Ascending aorta (tissue), 2 donors: ENCODE measurements at places on chromosomes 16 and 17. TPM values are rescaled to one million over a fixed set of nuclear protein-coding genes. Genes with fewer than 3 reads are reported as not detected.

DNA sequence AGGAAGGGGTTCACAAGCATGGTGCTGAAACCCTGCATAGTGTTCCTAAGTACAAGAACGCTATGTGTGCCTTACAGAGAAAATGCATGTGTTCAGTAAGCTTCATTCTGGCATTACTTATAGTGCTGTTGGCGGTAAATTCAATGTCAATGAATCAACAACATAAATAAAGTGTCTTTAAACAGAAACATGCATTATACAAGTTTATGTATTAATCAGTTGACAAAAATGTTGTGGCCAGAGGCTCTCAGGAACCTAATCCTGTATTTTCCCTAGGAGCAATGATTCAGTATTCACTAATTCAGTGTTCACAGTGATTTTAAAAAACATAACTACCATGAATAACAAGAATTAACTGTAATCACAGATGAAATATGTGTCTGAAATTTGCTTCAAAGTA is 47.1 kb upstream of the MYOCD start:
- DNase-seq, result no peak

DNA sequence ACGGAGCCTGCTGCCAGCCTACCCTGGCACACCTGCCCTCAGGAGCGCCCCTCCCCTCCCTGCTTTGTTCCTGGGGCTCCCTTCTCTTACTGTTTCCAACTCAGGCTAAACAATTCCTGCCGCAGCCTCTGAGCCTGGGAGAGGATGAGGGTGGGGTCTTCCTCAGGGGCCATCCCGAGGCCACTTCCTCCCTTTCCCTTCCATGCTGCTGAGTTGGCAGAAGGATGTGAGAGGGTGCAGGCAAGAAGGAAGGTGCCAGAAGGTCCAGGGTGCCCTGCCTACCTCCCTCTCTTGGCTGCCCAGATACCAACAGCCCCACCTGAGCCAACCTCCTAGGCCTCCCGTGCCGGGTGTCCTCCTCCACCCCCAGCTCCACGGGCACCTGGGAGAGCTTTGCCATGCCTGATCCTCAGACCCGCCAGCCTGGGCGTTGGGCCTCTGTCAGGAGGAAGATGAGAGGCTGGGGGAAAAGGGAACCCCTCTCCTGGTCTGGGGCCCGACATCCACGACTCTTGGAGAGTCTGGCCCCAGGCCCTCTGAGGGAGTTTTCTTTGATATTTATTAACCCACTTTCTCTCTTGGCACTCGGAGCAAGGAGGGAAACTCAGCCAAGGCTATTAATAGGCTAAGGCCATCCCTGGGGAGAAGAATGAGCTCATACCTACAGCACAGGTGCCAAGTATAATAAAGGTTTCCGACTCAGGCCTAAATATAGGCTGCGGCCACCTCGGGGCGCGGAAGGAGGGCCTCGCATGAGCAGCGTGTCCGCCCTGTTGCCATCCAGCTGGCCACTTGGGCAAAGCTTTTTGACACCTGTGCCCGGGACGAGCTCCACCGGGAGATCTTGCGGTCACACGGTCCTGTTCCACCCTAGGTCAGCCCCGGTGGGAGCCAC is 232.0 kb downstream of the ENGASE start:
- peak; percentile 83 for DNase-seq

GRCh38 chr16:3129137-3130131 is 5.4 kb upstream of the ZNF213 start:
- DNase-seq, result peak; percentile 87

DNA sequence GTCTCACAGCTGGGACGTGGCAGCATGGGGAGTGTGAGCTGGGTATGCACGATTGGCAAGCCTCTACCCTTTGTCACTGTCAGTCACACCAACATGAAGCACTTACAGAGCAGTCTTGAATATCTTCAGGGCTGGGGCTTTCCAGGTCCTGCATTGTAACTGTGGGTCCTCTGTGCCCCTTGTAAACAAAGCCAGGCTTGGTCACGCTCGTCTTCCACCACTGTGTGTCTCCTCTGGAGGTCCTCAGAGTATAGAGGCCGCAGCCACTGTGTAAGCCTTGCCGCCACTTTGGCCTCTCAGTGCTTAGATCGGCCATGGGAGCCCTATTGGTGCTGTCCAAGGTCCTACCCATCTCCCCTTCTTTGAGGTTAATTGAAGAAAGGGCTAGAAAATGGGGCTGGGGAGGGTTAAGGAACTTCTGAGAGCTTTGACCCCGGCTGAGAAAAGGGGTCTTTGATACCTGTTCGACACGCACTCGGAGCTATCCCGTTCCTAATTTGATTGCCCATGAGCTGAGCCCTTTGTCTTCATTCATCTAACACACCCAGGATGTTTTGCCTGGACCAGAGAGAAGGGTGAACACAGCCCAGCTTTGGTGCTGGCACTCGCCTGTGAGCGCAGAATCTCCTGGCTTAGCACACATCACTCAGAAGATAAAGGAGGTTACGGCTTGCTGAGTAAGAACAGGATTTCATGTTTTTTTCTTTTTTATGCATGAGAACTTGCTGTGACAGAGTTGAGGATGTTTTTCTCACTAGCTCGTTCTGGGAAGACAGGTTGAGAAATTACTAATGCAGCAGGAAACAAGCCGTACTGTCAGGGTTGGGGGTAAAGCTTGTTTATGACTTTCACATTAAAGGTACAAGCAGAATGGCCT is 267.9 kb downstream of the CPPED1 start:
- no peak for DNase-seq

DNA sequence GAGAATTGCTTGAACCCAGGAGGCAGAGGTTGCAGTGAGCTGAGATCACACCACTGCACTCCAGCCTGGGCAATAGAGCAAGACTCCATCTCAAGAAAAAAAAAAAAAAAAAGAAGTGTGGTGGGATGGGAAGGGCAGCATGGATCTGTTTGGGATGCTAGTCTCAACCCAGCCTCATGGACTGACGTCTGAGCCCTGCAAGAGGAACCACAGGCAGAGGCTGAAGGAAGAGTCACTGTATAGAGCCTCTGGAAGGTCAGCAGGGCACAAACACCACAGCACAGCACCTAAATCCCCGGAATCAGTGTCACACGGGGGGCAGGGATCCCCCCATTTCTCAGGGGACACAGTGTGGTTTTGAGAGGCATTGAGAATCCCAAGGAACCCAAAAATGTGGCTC is 10.9 kb upstream of the CXCL16 start:
- no peak for DNase-seq

GRCh38 chr16:69881141-69881540 is 70.0 kb upstream of the CLEC18A start:
- DNase-seq, result no peak

GRCh38 chr16:3431779-3432219 is 11.5 kb downstream of the ZNF597 start:
- DNase-seq, result no peak

DNA sequence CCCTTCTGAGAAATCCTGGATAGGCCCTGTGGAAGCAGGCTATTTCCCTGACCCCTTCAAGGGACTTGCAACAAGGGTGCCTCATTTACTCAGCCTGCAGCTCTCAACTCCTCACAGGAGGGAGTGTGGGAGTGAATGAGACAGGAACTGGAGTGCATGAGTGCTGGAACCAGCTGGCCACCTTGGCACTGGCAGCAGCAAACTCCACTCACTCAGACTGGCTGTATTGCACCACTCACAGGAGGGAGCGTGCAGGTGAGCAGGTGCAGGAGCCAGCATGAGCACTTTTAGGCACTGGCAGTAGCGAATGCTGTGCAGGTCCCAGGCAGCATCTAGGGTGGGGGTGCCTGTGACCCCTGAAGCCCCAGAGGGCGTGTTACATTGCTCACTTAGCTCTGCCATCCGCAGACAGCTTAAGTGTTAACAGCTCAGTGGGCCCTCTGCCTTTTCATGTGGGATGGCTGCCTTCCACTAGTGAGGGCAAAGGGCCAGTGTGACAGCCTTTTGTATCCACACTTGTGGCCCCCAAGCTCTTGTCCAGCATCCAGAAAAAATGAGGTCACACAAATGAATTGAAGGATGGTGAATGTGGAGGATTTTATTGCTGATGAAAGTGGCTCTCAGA is 11.0 kb upstream of the ZNHIT3 start:
- DNase-seq, result no peak

- DNase-seq, result no peak
These were observed 78.4 kb upstream of the CDH11 start for GRCh38 chr16:65200156-65200773.

DNA sequence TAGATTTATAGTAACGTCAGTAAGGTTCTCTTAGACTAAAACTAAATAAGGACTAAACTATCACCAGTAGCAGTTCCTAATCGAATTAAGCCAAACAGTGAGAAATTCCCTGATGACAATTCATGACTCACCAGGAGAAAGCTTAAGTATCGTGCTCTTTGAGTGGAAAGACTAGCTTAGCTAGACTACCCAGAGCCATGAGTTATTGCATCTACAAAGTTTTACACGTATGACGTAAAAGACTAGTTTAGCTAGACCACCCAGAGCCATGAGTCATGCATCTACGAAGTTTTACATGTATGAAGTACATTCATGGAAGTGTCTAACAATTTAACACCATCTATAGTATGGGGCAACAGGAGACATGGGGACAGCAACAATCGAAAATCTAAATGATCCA is 36.6 kb downstream of the UBE2G1 start:
- no peak for DNase-seq

DNA sequence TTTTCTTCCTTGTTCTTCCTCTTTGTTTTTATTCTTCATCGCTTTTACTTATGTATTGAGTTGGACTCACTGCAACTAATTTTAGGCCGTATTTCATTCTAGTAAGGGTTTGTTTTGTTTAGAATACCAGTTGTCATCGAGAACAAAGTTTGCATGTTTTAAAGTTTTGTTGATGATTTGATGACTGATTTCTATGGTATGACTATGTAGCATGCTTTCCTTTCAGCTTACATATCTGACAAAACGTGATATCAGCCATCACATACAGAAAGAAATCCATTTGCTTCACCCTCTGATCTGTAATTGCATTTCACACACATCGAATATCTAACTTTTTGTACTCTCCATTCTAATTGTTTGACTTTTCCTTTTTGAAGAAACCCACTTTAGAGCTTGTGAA is 4.0 kb downstream of the PRKCA start:
- DNase-seq, result no peak

DNA sequence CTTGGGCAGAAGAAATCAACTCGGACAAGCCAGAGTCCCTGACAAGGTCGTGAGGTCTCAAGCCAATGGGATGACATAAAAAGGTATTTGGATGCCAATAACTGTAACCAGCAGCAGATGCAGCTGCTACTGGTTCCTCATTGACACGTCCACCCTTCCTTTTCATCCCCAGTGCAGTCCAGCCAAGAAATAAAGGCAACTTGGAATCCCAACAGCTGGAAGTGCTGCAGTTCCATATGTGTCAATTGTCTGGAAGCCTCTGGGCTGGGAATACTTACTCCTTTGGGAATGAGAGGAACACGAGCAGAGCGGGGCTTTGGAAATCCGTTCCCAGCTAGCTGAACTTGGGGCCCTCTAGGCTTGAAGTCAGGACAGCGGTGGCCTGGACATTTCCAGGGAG is 360.4 kb upstream of the ZFHX3 start:
- no peak for DNase-seq

DNA sequence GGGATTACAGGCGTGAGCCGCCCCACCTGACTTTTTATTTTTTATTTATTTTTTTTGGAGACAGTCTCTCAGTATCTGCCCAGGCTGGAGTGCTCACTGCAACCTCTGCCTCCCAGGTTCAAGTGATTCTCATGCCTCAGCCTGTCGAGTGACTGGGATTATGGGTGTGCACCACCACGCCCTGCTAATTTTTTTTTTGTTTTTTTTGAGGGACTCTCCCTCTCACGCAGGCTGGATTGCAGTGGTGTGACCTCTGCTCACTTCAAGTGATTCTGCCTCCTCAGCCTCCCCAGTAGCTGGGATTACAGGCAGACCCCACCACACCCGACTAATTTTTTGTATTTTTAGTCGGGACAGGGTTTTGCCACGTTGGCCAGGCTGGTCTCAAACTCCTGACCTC is 7.7 kb downstream of the ZNF207 start:
- no peak for DNase-seq

DNA sequence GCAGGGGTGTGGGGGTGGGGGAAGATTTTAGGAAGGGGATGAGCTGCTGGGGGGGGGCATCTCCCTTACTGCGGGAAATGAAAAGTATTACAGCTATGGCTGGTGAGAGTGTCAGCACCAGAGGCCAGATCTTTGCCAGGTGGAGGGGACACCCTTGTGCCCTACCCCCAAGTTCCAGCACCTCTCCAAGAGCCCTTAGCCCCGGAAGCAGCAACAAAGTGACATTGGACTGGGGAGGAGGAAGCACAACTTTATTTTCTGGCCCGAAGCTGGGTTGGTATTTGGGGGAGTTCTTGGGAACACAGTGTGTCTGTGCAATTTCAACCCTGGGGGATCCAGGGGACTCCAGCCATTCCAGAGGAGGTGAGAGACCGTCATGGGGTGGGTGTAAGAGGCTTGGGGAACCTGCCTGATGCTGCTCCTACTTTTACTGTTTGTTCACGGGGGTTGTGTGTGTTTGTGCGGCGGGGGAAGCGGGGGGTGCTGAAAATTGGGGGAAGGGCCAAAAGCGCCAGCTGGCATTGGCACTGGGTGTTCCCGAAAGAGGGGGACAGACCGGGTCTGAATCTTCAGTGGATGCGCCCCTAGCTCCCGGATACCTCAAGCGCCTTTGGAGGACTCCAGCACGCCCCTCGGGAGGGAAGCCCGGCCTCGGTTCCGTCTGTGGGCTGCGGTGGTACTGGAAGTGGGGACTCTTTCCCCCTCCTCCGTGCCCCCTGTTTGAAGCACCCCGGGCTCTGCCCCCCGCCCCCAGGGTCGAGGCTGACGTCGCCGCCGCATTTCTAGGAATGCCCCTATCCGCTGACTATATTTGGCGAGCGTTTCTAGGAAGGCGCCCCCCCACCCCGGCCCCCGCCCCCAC is 230.3 kb downstream of the MRTFB start:
- DNase-seq, result no peak

DNA sequence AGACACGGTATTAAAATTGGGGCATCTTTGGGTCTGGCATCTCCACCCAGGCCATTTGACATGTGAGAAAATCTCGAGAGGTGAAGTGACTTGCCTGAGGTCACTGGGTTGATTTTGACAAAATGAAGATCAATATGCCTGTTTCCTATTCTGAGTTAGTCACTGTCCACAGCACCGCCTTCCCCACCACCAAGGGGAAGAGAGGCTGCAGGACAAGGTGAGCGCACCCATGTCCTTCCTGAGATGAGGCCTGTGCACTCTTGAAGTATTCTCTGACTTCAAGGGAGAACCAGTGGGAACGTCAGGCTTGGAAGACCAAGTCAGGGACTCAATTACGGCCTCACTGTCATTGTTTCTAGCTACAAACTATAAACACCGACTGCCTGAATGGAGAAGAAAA is 49.9 kb upstream of the WSB1 start:
- DNase-seq, result no peak

BEAN1 gene
- total RNA-seq, result not detected

AANAT gene
- total RNA-seq, result not detected

GH2 gene
- total RNA-seq, result not detected

CPNE7 gene
- not detected for total RNA-seq

NOXO1 gene
- total RNA-seq, result not detected

NT5C3B gene
- total RNA-seq, result 36.7 TPM
